ENCODE measurements at places on chromosomes 2 and 18.

DNA sequence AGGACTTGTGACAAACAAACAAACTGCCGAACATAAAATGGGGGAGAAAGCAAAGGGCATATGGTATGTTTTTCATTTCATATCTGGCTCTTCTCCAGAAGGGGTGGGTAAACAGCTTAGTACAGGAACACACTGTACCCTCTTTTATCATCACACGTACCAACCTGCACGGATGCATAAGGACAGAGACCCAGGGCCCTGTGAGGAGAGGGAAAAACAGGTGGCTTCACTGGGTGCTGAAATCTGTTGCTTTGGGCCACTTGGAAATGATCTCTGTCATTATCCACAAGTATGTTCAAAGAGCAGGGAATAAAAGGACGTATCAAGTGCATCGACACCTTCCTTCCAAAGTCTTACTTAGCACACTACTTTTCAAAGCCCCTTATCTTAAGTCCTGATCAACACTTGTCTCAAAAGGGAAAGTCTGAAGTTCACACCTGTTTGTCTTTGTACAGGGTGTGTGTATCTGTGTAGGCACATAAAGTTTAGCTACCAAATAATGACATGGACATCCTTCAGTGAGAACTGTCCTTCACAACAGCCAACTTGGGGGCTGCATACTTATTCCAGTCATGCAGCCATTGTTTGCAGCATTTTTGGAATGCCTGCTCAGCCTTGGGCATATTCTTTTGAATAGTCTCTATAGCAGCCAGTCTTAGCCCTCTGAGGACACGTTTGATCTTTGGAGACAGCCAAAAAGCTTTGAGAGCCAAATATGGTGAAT lies 60.6 kb downstream of the IRS1 start:
- no peak for DNase-seq

- no peak for DNase-seq
These were observed 89.6 kb downstream of the ITGB1BP1 start for GRCh38 chr2:9333591-9334171.

DNA sequence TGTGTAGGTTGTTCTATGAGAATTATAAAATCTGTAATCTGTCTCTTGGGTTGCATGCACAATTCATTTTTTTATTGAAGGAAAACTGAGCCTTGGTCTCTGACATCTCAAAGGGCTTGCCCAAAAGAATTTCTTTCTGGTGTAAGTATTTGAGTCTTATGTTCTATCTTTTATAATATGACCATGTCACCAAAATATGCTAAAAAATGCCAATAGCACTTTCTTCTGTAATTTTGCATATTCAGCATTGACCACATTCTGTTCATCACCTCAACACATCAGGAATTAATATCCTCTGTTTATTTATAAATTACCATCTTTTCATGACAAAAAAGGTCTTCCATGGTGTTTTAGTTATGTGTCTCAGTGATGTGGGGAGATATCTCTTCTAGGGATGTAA lies 268.7 kb upstream of the TCF4 start:
- no peak for DNase-seq

DNA sequence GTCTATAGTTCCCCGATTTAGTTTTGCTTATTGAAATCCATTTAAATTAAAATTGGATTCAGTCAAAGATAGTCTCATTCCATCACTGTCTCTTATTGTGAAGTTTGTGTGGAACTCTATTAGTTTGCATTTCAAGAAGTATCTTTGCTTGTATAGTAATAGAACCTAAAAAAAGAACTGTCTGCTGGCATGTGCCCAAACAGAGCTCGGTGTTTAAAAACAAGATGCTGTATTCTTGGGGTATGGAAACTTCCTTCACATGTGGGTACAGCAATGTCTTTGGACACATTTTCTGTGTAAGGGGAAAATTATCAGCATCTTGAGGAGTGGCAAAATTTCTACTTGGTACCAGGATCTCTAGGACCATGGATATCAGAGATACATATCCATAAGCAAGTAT lies 292.6 kb downstream of the PLCL1 start:
- DNase-seq = no peak

DNA sequence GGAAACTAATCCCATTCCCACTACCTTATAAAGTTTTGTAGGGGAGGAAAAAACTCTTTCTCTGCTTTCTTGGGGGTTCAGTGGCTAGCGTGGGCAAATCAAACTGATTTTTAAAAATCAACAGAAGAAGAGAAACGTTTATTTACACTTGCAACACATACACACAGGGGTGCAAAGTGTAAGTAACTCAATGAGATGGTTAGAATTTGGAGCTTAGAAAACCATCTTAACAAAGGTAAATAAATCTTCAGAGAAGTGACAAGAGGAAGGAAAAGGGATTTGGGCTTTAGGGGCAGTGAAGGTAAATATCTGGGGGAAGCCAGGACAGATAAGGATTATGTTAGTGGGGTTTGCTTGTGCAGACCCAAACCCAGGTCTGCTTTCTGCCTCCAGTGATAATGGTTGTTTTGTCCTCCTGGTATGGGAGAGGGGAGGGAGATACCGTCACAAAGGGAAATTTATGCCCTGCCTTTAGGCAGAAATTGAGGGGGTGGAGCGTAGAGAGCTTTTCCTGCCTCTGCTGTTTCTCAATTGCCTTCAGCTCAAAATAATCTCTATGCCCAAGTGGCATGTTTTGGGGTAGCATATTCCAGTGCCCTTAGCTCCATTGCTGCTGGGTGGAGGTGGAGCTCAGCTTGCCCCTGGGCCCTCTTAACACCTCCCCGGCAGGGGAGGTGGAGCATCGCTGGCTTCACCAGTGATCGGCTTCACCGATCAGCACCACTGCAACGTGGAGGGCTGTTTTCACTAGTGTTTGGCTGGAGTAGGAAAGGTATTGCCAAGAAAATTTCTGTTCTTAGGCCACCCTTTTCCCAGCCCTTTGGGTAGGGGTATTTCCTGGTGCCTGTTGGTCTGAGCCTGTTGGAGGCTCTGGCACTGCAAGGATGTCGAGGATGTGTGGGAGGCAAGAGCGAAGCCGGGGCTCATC lies 92.2 kb downstream of the TEX51 start:
- DNase-seq = no peak

- DNase-seq = no peak
These were observed 114.0 kb downstream of the NOL10 start for GRCh38 chr2:10575609-10576280.

- DNase-seq = no peak
These were observed 128.8 kb upstream of the ARHGAP28 start for GRCh38 chr18:6600667-6601167.

DNA sequence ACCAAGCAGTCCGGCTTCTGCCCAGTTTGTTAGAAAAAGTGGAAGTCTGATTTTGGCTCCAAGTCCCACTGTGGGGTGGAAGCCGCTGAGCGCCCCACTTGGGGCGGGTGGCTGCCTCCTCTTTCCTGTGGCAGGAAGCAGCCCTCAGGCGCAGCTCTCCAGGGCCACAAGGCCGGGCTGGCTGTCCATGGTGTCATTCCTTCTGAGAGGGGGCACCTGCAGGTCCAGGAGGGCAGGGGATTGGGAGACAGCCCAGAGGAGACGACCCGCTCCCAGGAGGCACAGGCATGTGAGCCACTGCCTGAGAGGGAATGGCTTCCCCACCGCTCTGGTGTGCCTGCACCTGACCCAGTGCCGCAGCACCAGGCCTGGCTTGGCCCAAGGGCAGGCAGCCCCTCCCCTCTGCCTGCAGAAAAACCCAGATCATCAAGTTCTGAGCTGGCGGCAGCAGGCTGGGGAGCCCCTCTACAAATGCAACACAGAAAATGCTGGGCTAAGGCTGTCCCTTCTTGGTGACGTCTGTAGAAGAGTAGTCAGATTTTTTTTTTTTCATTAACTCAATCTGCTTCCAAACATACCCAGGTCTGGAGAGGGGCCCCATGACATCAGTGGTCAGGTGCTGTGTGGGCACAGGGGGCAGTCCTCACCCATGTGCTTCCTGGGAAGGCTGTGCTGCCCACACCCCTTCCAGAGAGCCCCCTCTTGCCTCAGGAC lies 38.4 kb downstream of the HS6ST1 start:
- DNase-seq = no peak

- no peak for DNase-seq
These were observed 44.2 kb upstream of the AQP4 start for GRCh38 chr18:26909599-26910290.

DNA sequence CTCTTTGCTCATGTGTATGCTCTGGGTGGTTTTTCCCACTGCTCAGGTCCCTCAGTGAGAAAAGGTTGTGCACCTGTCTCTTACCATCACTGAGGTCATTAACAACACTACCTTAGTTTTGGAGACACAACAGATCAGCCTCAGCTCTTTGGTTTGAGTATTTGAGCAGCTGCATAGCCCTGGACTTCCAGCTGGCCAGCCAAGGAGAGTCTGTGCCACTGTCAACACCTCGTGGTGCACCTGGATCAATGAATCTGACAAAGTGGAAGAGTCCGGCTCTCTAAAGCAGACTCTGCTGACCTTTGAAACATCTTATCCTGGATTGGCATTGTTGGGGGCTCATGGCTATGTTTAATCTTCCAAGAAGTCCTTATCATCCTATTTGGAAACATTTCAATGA lies 30.0 kb downstream of the SERPINB8 start:
- no peak for DNase-seq

GRCh38 chr18:78765637-78766281 lies 213.9 kb upstream of the SALL3 start:
- DNase-seq = no peak

DNA sequence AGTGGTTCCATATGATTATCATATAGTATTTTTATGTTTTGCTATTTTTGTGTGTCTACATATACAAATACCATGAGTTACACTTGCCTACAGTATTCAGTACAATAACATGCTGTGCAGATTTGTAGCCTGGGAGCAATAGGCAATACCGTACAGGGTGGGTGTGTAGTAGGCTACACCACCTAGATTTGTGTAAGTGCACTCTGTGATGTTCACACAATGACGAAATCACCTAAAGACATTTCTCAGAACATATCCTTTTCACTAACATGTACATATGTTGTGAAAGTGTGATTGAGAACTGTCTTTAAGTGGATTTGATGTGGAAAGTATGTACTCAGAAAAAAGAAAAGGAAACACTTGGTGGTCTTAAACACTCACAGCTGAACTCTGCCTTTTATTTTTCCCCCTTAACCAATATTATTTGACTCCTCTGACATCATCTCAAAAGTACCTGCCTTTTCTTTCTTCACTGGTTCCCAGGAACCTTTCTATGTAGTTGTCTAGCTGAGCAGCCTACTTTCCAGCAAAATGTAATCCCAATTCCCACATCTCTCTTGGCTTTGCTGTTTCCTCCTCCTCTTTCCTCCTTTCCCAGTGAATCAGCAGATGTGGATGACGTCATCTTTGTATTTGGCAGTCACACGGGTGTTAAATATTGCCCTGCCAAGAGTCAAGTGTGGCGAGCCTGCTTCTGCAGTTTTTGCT lies 47.7 kb downstream of the OSBPL6 start:
- no peak for DNase-seq
